Suppressor macrophage treated with lipopolysaccharide for 1 hour (primary cell): ENCODE measurements at places on chromosomes 3 and 15.

GRCh38 chr3:52174896-52175295 lies 20.7 kb upstream of the POC1A start:
- DNase-seq, result peak; percentile 72

DNA sequence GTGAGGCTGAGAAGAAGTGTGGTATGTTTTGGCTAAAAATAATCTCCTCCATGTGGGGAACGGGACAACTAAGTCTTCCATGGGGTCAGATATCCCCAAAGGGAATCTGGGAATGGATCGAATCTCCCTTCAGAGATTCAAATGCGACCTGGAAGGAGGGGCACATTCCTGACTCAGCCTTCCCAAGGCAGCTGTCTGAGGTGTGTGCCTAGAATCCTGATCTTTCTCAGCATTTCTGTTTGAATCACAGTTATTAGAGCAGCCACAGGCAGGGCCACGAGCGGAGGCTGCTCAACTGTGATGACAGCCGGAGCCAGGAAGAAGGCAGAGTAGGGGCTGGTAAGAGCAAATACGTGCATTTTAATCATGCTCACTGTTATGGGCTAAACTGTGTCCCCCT lies 135.1 kb downstream of the ADAMTS17 start:
- DNase-seq, result no peak

GRCh38 chr3:38984110-38984509 lies 67.6 kb downstream of the SCN11A start:
- DNase-seq, result no peak

DNA sequence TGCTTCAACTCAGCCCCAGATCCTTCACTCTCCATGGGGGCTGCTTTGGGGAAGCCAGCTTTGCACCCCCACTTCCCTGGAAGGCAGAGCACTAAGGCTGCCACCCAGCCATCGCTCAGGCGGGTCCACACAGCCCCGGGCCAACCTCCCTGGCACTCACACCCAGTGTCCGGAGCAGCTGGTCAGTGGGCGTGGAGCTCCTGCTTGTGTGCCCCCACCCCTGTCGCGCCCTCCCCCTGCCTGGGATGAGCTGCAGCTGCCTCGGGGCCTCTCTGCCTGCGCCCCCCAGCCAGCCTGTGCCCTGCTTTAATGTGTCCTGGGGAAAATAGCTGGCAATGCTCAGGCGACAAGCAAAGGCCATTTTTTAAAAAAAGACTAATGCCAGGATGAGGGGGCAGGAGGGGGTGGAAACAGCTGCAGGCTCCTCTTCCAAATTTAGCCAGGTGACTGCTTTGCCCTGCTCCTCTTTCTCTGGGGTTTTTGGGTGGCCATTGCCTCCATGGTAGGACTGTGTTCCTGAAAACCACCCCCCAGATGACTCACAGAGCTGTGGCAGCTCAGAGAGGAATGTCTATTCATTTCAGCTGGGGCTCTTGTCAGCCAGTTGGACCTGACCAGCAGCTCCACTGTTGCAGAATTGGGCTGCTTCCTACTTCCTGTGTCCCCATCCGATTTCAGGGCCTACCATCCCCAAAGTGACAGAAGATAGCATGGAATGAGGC lies 65.0 kb downstream of the CEMIP start:
- peak; percentile 32 for DNase-seq

DNA sequence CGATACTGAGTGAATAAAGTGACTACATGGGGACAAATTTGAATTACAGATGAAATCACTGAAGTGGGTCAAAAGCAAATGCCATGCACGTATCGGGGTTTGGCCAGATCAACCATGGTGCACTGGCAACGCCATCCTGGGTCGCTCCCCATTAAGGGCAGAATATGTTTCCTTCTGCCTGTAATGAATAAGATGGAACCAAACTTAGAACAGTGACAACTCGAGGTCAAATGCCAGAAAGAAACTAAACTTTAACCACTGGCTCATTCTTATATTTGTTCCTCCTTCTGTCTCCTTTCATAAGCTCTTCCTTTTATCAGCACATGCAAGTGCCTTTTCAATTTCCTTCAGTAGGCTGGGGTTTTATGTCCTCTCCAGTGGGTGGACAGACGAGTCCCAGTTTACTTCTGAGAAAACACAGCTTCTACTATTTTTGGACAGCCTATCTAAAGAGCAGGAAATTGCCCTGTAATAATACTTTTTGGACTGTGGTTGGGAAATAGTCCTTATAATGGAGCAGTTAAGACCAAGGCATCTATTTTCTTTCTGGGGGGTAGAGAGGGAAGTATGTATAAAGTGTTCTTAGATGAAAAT lies 61.4 kb downstream of the WHAMM start:
- peak; percentile 21 for DNase-seq

DNA sequence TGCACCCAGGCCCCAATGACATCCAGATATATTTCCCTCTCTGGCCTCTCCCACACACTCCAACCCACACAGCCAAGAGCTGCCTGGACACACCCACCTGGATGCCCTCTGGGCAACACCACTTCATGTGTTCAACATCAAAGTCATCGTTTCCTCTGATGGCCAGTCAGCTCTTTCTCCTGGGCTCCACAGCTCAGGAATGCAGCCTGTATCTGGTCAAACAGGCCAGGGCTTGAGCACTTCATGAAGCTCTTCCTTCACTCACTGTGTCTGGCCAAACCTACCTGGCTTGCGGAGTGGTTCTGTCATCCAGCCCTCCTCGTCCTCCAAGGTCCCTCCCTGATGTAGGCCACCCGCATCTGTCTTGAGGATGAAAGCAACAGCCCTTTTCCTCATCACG lies 35.8 kb upstream of the SLC6A11 start:
- no peak for DNase-seq

GRCh38 chr3:139111392-139112229 lies 66.9 kb upstream of the PRR23C start:
- peak; percentile 36 for DNase-seq

- DNase-seq, result no peak
Observed at GRCh38 chr3:13158871-13159270, 85.6 kb upstream of the IQSEC1 start.

DNA sequence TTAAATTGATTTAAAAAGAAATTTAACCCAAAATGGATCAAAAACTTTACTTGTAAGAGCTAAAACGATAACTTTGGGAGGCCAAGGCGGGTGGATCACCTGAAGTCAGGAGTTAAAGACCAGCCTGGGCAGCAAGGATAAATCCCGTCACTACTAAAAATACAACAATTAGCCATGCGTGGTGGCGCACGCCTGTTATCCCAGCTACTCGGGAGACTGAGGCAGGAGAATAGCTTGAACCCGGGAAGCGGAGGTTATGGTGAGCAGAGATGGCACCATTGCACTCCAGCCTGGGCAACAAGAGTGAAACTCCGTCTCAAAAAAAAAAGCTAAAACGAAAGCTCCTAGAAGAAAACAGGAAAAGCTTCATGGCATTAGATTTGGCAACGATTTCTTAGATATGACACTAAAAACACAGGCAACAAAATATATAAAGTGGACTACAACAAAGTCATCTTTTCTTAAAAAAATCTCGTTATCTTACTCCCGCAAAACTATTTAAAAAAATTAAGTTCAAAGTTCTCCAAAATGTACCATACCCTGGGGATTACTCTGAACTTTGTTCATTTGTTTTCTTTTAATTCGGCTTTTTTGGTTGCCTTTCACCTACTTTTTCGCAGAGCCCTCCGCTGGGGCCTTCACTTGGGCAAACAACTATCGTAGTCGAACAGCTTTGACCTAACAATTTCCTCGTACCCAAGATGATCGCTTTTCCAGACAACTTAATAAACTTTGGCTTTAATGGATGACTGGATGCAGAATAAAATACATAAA lies 2.9 kb downstream of the HDDC3 start:
- DNase-seq, result peak; percentile 34

GRCh38 chr3:71144525-71145253 lies 438.8 kb downstream of the FOXP1 start:
- DNase-seq, result no peak

DNA sequence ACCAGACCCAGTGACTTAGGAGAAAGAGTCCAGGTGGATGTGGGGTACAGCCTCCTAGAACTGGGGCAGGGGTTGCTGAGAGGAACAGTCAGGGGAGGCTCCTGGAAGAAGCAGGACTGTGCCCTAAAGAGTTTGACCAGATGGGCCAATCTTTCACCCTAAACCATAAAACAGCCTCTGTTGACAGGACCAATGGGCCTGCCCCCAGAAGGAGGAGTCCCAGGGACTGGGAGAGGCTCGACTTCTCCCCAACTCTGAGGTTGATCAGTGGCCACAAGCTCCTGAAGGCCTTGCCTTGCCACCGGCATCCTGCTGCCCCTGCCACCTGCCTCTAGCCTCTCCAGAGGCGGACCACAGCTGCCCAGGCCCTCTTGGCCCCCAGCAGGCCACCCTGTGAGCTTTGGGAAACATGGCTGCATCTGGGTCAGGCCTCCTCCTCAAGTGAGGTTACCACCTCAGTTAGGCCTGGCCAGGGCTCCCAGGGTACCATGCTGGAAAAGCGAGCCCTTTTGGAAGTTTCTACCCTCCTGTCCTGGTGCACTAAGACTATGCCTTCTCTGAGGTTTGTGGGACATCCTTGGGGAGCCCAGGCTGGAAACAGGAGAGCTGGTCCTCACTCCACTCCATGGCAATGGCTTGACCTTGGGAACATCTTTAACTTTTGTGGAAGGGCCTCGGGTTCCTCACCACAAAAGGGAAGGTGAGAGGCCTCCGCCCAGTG lies 2.8 kb downstream of the VIPR1 start:
- DNase-seq, result no peak

DNA sequence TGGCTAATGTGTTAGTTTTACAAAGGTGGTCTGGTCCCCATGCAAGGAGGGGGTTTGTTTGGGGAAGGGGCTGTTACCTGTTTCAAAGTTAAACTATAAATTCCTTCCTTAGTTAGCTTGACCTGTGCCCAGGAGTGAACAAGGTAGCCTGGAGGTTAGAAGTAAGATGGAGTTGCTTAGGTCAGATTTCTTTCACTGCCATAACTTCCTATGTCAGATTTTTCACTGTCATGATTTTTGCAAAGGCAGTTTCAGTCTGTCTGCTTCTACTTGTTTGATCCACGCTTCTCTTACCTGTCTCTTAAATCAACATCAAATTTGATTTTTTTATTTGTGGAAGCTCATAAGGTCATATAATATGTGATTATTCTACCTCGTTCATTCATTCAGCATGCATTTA lies 28.6 kb downstream of the STARD9 start:
- no peak for DNase-seq

GRCh38 chr3:65503776-65504175 lies 534.9 kb downstream of the MAGI1 start:
- DNase-seq, result no peak

- no peak for DNase-seq
Observed at GRCh38 chr15:48993380-48993779, 29.7 kb upstream of the SHC4 start.

GRCh38 chr15:89526181-89526580 lies 29.8 kb upstream of the RHCG start:
- no peak for DNase-seq

DNA sequence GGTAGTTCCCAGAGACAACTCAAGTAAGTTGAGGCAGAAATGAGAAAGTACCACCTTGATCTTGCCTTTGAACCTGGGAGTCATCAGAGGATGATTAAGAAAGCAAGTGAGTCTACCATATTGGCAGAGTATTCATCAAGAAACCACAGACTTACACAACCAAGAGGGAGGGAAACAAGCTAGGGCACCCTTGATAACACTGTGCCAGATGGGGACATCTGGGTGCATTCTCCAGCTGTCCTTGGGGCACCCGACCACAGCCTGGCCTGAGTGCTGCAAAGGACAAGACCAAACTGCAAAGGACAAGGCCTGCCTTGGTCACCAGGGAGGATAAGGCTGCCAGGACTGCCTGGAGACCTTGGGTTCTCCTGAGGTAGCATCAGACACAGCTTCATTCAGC lies 553.6 kb downstream of the EPHB1 start:
- no peak for DNase-seq

GRCh38 chr15:55183679-55184078 lies 13.1 kb downstream of the RSL24D1 start:
- no peak for DNase-seq

GRCh38 chr15:65916664-65917406 lies 47.5 kb downstream of the RAB11A start:
- DNase-seq, result peak; percentile 66

DNA sequence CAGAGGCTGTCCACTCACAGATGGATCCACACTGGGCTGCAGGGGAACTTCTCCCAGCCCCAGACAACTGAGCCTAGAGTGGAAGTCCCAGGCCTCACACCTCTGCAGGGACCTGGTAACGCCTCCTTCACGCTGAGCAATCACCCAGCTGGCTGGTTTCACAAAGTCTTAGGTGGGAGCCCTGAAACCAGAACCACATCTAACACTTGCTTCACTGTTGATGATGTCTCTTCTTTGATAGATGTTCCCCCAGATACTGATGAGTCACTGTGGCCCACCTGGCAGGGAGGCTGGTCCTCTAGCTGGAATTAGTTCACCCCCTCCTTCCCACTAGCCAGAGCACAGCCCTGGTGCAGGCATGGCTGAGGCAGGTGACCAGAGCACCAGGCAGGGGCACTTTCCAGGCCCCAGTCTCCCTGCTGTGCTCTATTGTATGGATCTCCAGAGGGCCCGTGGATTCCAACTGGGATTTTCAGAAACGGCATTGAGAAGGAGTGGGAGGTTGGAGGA lies 33.5 kb downstream of the MYL3 start:
- DNase-seq, result no peak

DNA sequence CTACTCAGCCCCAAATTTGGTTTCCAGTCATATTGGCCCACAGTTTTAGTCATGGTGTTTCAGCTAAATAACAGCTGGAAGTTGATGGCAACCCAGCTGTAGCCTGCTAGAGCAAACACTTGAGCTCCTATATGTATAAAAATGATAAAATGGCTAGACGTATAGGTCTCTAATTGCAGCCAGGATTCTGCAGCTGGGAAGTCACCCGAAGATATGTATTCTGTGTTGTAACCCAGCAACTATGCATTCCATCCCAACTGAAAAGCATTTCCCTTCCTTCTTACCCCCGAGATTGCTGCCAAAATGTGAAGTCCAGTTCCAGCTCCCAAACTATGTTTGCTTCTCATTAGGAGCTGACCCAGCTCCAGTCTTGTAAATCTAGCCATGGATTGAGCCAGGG lies 408.4 kb downstream of the AGBL1 start:
- DNase-seq, result no peak

- no peak for DNase-seq
Observed at GRCh38 chr3:147915057-147915456, 505.9 kb downstream of the ZIC1 start.

DNA sequence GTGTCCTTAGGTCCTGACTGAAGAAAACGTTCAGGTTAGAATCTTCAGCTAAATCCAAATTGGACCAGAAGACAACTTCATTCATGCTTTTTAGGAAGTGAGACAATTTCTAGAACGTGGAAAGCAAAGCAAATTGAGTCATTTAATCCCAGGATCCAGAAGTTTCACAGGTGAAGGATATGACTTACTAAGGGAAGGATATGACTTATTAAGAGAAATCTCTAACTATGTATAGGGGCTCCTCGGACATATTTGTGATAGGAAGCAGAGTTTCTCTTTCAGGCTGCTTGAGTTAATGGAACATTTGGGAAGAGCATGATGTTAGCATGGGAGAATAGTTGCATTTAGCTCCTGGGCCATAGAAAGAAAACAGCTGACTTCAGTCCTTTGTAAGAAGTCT lies 16.1 kb upstream of the PLOD2 start:
- DNase-seq, result no peak

- no peak for DNase-seq
Observed at GRCh38 chr3:42031808-42032480, 59.2 kb upstream of the TRAK1 start.

- DNase-seq, result peak; percentile 78
Observed at GRCh38 chr3:197149528-197149927, 119.9 kb upstream of the MELTF start.

GRCh38 chr3:140568842-140569520 lies 108.9 kb upstream of the TRIM42 start:
- DNase-seq, result no peak
